ENCODE measurements at places on chromosomes 6 and 20.

GRCh38 chr6:109690373-109690736, 647 bp downstream of the AK9 start:
- DNase-seq, result no peak

DNA sequence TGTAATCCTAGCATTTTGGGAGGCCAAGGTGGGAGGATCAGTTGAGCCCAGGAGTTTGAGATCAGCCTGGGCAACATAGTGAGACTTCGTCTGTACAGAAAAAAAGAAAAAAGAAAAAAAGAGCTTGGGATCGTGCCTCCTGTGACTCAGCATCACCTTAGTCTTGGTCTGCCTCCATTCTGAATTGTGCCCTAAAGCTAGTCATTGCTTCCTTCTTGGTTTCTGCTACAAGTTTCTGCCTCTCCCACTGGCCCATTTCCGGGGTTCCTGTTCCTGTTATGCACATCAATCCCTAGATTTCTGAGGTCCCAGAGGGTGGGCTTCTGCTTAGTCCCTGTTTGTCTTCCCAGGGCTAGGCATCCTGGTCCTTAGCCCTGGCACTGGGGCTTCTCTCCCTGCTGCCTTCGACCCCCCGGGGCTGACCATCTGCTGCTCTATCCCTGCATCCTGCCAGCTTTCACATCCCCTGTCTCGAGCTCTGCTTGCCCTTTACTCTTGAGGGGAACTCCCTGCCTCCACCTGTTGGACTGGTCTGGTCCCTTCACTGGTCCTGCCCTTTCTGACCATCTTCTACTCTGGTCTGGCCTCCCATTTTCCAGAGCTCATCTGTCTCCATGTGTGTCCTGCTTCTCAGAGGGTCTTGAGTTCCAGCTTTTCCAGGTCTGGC, 77.5 kb upstream of the ESR1 start:
- DNase-seq, result no peak

GRCh38 chr6:10837622-10837994, 731 bp downstream of the MAK start:
- DNase-seq, result no peak

DNA sequence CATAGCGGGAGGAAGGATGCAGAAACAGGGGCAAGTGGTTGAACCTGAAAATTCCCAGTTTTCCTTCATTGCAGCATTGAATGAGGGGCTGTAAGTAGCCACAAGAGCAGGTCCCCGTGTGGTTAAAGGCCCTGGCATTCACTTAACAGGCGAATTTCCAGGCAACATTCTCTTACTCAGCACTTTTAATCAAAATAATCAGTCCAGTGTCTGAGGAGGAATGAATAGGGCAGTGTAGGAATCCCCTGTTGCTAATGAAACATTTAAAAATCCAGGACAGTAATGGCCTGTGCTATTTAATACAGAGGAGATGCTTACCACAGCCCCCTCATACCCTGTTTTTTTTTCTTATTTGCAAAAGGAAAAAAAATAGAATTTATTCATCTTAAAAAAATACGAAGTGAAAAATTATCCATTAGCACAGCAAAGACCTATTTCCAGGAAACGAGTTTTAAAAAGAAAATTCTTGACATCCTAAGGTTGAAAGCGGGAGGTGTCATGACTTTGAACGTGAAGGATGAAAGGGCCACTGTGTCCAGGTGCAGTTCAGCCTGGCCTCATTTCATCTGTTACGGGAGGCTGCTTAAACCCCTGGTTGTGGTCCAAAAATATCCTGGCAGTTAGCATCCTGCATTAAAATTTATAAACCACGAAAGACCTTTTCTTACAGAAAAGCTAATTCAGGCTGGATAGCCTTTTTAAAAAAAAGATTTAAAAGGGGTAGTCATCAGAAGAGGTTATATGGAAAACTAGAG, 20.2 kb downstream of the MYLK4 start:
- DNase-seq, result no peak

DNA sequence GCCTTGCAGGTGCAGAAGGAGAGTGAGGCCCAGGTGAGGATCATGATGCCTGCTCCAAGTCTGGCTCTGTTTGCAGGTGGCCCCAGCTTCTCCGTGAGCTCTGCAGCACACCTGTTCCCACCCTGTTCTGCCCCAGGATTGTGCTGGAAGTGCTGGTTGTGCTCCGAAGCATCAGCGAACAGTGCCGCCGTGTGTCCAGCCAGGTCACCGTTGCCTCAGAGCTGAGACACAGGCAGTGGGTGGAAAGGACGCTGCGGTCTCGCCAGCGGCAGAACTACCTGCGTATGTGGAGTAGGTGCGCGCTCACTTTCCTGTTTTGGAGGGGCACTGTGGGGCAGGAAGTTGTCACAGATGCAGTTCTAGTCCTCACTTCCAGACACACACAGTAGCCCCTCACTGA, 25.0 kb downstream of the ERMARD start:
- DNase-seq, result no peak

DNA sequence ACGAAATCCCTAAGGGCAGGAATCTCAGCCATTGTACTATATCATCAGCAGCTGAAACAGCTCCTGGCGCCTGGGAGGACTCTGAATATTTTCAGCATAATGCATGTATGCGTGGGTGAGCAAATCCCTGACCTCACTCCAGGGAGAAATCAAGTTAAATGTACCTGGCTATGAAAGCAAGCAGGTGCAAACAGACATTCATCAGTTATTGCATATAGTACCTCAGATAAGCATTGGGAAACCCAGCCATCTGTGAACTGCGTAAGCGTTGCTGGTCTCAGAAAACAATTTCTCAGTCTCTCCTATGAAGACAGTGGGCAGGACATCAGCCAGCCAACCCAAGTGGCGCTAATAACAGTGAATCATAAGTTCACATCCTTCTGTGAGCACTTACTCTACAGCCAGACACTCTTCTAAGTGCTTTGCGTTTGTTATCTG, 622.6 kb downstream of the EPM2A start:
- DNase-seq, result no peak

DNA sequence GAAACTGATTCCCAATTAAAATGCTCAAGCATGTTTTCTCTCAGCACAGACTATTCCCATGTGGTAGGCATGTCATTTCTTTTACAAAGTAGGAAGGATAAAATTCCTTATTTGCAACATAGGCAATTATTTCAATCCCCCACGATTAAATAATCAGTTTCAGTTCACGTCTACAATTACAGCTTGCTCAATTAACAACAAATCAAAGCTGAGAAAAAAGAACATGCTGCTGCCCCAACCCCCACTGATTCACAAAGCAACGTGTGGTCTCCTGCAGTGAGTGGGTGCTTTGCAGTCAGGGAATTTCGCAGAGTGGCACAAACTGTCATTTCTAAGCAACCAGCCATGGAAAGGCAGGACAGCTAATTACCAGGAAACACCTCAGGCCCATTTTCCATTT, 17.0 kb downstream of the RNASET2 start:
- no peak for DNase-seq

GRCh38 chr6:125944434-125944816, 12.1 kb upstream of the HINT3 start:
- no peak for DNase-seq

- DNase-seq, result no peak
Measured at GRCh38 chr6:87184762-87185250, 29.4 kb downstream of the ZNF292 start.

- DNase-seq, result peak; percentile 84
Measured at GRCh38 chr6:3592371-3592941, 135.6 kb upstream of the SLC22A23 start.

DNA sequence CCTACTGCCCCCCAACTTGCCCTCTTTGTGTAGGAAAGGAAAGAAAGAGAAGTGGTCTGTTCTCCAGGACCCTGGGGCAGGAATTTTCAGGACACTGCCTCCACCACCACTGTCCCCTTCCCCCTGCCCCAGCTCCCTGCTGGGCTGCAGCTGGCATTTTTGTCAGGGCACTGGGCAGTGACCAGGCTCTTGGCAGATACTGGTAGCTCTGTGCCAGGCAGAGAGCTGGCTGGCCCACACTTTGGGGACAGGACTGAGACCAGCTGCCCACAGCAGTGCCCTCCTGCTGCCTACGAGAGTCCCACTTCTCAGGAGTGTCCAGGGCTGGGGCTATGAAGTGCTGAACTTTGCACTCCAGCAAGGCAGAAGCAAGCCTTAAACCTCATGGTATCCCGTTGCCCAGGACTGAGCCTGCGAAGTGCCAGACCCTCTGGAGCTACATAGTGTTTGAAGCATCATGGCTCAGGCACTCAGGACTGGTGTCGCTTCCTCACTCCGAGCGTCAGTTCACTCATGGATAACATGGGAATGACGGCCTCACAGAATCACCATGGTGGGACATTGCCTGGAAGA, 19.3 kb downstream of the SLC13A3 start:
- DNase-seq, result no peak

DNA sequence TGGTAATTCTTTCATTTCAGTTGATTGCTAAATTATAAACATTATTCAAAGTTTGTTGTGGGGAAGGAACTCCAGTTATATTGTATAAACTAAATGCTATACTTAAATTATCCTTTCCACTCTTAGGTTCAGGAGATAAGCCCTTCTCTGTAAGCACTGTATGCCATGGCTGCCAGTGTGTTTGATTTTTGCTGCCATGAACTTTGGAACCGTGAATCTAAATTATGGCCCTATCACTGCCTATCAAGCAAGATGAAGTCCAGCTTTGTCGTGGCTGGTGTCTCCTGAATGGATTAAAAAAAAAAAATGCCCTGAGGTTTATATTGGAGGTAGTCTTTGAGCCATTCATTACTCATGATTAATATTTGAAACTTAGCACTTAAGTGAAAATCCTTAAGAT, 44.7 kb downstream of the CDC5L start:
- DNase-seq, result no peak

All from AG04449 (cell line).